Peyer's patch (tissue), 4 donors: ENCODE measurements at places on chromosomes 16 and 17. TPM values are rescaled to one million over a fixed set of nuclear protein-coding genes. Genes with fewer than 3 reads are reported as not detected.

- DNase-seq: no peak
These were observed 21.1 kb upstream of the RPH3AL start for GRCh38 chr17:373613-374230.

DNA sequence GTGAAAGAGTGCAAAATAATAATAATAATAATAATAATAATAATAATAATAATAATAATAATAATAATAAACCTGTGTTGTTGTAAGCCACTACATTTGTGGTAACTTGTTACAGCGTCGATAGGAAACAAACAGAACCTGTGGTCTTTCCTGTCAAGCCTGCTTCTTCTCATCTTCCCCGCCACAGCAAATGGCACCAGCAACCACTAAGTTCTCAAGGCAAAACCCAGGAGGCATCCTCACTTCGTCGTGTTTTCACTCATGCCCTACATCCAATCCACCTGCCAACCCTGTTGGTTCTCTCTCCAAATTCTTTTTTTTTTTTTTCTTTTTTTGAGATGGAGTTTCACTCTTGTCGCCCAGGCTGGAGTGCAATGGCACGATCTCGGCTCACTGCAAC is 34.2 kb downstream of the ITGAE start:
- no peak for DNase-seq

DNA sequence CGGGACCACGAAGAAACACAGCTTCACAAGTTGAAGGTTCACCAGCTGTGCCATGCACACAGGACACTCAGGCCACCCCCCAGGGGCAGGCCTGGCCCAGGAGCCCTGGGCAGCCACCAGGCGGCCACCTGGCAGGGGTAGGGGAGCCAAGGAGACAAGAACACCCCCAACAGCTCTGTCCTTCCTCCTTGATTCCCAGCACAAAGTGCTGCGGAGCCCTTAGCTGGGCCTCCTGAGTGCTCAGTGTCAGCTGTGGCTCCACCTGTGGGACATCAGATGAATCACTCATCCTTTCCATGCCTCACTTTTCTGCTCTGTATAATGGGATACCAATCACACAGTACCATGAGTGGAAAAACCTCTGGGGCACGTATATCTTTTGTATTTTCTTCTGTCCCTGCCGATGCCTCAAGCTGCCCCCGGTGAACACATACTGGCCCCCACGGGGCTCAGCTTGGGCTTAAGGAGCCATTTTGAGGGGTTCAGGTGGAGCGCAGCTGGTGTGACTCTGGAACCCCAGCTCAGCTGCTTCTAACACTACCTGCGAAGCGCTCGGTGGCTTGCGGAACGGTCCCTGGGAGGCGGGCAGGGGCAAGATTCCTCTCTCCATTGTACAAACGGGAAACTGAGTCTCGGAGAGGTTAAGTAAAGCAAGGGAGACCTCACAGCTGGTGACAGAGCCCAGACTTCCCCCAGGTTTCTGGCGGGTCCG is 12.0 kb downstream of the GALK1 start:
- DNase-seq: peak; percentile 47

DNA sequence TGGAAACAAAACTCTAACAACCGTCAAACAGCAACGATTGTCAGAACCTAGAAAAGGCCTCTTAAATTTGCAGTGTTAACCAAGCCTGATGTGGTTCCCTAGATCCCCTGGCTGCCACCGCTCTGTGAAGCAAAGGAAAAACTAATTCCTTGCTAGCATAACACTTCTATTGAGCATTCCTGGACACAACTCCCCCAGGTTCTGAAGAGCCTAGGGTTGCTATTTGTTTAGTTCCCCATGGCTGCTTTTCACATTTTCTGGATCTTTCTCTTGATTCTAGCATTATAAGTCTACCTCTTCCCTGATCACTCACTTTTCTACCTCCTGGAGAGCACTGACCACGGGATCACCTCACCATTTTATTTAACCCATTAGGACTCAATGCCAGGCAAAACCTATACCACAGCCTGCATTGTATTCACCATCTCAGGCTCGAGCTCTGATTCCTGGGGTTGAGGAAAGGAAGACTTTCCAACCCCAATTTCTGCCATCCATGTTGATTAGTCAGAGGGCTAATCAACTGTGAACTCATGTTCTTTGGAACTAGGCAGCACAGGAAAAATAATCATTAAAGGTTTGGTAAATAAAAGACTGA is 692 bp upstream of the KCNJ16 start:
- no peak for DNase-seq

- no peak for DNase-seq
These were observed 5.0 kb downstream of the CENPX start for GRCh38 chr17:82017612-82018151.

DNA sequence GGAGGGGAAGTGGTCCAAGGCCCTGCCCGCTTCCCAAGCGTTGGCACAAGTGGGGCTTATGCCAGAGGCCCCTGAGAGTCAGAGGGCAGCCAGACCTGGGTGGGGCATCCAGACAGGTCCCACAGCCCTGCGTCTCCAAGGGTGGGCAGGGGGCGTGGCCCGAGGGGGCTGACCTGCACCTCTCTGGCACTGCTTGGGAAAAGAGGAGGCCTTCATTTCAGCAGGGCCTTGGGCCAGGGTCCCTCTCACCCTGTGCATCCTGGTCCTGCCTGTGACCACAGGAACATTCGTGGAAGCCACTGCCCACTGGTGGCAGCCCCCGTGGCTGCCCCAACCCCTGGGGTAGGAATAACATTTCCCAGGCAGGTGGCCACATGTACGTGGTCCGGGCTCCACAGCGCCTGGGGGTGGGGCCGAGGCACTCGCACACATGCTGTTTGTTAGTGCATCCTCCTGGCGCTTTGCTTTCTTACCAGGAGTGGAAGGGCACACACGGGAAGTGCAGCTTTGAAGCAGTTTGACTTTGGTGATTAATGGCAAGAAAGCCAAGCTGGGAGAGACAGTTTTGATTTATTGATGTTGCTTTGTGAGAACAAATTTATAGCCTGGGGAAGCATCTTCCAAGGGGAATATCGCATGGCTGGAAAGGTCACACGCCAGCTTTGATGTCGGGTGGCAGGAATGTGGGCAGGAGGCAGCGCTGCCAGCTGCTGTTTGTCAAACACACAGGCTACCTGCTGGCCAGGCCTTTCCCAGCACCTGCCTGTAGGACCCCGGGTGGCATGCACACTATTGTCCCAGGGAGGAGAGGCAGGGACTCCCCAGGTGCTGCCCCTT is 4.3 kb downstream of the CENPX start:
- no peak for DNase-seq

- no peak for DNase-seq
These were observed 1.6 kb upstream of the KREMEN2 start for GRCh38 chr16:2962334-2963073.

DNA sequence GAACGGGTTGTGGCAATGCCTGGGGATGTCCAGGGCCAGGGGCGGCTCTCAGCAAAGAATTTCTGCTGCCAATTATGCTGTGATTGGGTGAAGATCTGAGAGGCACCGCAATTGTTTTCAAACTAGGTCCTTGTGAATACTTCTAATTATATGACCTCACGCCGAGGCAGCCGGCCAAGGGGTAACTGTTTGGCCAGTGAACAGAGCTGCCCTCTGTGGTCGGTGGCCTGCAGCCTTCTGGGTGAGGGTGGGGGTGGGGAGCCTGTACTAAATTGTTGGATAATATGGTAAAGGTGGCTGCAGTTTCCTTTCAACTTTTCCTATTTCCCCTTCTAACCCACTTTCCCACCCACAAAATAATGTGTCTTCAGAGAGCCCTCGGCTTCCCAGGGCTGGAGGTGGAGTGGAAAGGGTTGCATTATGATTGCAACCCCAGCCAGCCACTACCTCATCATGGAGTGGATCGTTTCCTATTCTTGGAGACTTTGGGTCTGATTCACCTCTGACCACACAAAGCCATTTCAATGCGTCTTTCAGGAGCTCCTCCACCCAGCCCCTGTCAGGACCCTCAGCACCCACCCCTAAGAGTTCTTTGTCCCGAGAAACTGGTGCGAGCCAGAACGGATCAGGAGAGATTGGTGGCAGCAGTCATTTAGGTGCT is 2.0 kb upstream of the DNAI2 start:
- DNase-seq: no peak

DNA sequence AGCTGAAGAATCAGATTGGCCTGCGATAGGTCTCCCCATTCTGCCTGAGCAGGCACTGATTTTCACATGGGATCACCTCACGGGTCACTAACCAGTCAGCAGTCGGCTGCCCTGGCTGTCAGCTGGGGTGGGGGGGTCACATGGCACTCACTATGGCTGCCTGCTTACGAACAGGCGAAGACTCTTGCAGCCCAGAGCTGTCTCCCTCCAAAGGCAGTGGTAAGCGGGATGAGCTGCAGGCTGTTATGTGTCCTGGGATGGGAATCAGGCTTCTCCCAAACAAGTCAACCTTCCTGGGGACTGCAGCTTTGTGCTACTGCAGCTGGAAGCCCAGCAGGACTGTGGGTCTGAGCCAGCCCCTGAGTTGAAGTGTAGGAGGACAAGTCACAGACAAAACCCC is 29.0 kb upstream of the ADORA2B start:
- DNase-seq: peak; percentile 23

- DNase-seq: no peak
These were observed 4.6 kb upstream of the SLC38A8 start for GRCh38 chr16:84047206-84047605.

DNA sequence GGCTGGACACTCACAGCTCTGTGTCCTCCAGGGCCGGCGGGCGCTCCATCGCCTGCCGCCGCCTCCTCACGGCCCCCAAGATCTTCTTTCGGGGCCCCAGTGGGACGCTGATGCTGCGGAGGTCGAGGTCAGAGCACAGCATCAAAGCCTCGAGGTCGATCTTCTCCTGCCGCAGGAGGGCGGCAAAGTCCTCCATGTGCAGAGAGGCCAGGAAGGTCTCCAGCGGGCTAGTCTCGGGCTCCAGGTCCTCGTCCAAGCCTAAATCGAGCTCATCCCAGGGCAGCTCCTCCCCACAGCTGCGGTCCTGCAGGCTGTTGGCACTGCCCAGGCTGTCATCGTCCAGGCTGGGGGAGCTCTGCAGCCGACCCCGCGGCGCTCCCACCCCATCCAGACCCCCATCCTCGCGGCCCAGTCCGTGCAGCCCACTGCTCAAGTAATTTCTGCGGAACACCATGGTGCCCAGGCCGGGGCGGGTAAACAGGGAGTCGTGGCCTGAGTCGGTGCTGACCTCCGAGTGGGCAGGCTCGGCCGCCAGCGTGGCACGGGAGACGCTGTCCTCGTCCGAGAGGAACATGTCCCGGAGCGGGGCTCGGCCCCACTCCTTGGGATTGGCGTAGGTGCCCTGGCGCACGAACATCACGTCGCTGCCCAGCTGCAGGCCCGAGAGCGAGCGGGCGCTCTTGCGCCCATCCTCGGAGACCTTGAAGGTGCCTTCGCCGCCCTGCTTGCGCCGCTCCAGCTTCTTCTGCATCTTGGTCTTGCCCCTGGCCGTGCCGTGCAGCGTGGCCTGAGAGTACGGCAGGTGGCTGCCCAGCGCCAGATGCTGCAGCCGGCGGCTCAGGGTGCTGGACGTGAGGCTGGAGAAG is 3.4 kb downstream of the USH1G start:
- no peak for DNase-seq

GRCh38 chr16:70252355-70252988 is 732 bp upstream of the EXOSC6 start:
- no peak for DNase-seq

DNA sequence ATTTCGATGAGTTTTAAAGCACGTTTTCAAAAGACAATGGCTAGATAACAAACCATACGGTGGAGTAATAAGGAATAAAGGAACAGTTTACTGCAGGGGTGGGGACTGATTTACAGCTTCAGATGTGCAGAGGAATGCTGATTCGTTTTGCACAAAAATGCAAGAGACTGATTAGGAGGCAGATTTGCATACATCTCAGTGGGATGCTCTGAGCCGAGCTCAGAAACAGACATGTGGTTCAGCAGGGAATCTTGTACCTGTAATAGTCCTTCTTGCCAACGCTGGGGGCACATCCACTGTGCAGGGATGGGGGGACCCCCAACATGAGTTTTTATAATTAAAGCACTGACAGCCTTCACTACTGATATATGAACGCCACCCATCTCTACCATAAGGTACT is 308.0 kb downstream of the GRIN2A start:
- no peak for DNase-seq

- DNase-seq: peak; percentile 6
These were observed 20.2 kb downstream of the TSPOAP1 start for GRCh38 chr17:58308173-58308984.

- no peak for DNase-seq
These were observed 714 bp downstream of the CACNA1H start for GRCh38 chr16:1153480-1154160.

DNA sequence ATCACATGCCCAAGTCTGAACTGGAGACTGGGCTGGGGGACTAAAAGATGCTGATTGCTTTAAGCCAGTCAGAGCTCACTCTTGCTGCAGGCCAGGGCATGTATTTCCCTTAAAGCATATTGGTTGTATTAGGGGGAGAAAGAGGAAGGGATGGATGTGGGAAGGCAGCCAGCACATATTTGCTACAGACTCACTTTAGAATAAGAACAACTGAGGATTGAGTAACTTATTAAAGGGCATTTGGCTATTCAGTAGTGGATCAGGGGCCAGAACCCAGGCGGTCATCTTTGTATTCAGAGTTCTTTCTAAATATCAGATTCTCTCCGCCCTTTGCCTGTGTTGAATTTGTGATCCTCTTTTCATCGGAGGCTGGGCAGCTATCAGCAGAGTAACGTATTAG is 231.7 kb downstream of the HAPSTR1 start:
- no peak for DNase-seq

DNA sequence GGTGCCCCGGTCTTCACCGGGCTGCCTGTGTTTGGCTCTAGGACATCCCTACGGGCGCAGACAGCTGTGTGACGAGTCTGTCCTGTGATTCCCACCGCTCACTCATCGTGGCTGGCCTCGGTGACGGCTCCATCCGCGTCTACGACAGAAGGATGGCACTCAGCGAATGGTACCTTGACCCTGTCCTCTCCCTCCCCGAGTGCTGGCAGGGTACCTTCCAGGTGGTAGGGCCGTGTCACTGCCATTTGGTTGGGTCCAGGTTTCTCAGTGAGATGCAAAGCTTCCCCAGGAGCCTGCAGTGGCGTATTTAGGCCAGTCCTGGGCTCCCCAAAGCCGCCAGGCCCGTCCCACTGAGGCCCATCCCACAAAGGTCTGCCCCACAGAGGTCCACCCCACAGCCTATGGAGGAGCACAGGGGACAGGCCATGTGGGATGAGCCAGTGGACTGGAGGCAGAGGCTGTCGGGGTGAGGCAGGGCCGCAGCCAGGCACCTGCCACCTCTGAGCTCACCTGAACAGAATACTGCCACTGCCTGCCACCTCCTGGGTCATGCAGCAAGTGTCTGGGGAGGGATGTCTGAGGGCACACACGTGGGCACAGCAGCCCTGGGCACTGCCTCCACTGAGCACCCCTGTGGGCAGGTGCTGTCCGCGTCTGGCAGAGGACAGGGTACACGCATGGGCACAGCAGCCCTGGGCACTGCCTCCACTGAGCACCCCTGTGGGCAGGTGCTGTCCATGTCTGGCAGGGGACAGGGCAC is 31.4 kb upstream of the CHMP6 start:
- DNase-seq: no peak

The TMEM238L gene
- 22.3 TPM for total RNA-seq

The TTYH2 gene
- total RNA-seq: 1.2 TPM

The CDH8 gene
- not detected for total RNA-seq

The KRT27 gene
- total RNA-seq: not detected

The TERB1 gene
- not detected for total RNA-seq

The RHBDL1 gene
- total RNA-seq: 9.5 TPM

The SDF2 gene
- 59.5 TPM for total RNA-seq

The CACNA1H gene
- 5.8 TPM for total RNA-seq

The UMOD gene
- not detected for total RNA-seq

The ATP2C2 gene
- 138 TPM for total RNA-seq

The PRDM7 gene
- not detected for total RNA-seq

The ESRP2 gene
- total RNA-seq: 44.0 TPM

The MMP28 gene
- total RNA-seq: 57.9 TPM
